ENCODE measurements at places on chromosomes 4 and X.

- DNase-seq, result no peak
Measured at GRCh38 chr4:2048831-2049230, 10.3 kb upstream of the NAT8L start.

DNA sequence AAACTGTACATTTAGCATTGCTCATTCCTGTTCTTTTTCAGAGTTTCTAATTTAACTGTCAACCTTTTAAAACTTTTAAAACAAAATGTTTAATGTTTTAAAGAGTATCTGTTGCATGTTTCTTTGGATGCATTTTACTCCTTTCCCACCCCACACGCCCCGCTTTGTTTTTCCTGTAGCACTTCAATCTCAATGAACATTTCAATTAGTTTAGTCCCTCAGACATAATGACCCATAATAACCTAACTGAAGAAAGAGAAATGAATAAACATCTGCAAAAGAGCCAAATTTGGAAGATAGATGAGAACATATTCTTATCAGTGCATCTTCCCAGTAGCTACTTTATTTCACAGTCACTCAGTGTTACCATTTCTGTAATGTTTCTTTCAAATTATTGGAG, 7.5 kb downstream of the PCDH10 start:
- DNase-seq, result no peak

DNA sequence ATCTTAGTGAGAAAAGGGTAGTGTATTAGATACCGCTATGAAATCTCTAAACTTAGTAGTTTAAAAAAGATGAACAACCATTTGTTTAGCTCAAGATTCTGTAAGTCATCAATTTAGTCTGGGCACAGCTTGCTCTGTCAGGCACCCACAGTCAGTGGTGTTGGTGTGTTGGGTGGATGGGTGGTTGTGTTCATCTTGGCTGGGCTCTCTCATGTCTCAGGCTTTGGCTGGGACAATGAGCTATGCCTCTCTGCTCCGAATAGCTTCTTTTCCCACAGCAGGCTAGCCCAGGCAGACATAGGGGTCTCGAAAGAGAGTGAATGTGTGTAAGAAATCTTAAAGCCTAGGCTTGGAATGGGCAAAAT, 127.0 kb upstream of the GATB start:
- DNase-seq, result no peak

GRCh38 chr4:6443035-6444023, 29.1 kb downstream of the PPP2R2C start:
- DNase-seq, result no peak

DNA sequence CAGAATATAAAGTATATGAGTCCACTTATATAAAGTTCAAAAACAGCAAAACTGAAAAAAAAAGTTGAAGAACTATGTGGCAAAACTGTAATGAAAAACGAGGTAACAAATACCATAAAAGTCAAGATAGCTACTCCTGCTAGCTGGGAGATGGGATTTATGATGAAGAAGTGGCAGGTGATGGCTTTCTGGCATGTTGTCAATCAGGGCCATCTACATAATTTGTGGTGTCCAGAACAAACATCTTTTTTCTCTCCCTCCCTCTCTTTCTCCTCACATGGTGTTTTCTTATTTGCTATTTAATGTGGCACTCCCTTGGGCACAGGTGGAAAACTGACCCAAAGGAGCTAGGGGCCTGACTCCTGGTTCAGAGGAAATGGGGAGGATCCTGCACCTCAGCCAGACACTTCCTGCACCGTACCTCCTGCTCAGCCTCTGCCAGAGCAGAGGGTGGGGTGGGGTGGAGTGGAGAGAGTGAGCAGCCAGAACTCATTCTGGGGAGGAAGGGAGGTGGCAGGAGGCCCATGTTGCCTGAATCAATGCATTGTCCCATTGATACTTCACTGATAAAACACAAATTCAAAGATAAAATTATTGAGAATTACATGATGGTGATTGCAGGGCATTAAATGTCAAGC, 5.3 kb upstream of the SAP30 start:
- no peak for DNase-seq

- no peak for DNase-seq
Measured at GRCh38 chr4:182415116-182415515, 171.9 kb downstream of the TENM3 start.

- DNase-seq, result no peak
Measured at GRCh38 chr4:169899295-169899694, 126.9 kb downstream of the MFAP3L start.

GRCh38 chrX:103585411-103586313, at the start of gene TCEAL4:
TSS of gene TCEAL4 (plus strand) at chrX:103585515. CDS start at chrX:103586676, 1,161 bp downstream.
- no peak for DNase-seq

Data from activated CD4-positive, CD25-positive, alpha-beta regulatory T cell treated with anti-CD3 and anti-CD28 coated beads, Interleukin-2, amount 50 U/mL, for 16 hours (primary cell).